Stimulated activated CD4-positive, alpha-beta T cell treated with anti-CD3 and anti-CD28 coated beads, Interleukin-1b, Interleukin-23, amount 100 ng/mL, for 4 hours (primary cell): ENCODE measurements at places on chromosomes 5 and 9.
A peak's percentile ranks its signal among the peaks of the same experiment; 100 is the strongest.

DNA sequence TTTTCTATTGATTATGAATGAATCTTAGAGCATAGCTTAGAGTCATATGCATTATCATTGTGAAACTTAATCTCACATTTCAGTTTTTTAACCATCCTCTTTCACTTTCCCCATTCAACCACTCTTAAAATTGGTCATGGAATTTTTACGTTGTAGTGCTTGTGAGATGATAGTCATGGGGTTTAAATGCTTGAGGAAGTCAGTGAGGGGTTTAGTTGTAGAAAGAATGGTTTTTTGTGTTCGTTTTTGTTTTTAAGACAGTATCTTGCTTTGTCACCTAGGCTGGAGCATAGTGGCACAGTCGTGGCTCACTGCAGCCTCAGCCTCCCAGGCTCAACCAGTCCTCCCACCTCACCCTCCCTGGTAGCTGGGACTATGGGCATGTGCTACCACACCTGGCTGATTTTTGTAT, 19.6 kb downstream of the UGCG start:
- DNase-seq, result no peak

- no peak for DNase-seq
Observed at GRCh38 chr5:153983885-153984284, 54.8 kb downstream of the FAM114A2 start.

GRCh38 chr5:53733853-53734252, 173.4 kb downstream of the NDUFS4 start:
- DNase-seq, result no peak

- DNase-seq, result peak; percentile 4
Observed at GRCh38 chr9:90642570-90643539, at the start of gene DIRAS2. Gene DIRAS2, minus strand, starts transcription at chr9:90642824. Its CDS starts 28,997 bp downstream, at chr9:90613827.

DNA sequence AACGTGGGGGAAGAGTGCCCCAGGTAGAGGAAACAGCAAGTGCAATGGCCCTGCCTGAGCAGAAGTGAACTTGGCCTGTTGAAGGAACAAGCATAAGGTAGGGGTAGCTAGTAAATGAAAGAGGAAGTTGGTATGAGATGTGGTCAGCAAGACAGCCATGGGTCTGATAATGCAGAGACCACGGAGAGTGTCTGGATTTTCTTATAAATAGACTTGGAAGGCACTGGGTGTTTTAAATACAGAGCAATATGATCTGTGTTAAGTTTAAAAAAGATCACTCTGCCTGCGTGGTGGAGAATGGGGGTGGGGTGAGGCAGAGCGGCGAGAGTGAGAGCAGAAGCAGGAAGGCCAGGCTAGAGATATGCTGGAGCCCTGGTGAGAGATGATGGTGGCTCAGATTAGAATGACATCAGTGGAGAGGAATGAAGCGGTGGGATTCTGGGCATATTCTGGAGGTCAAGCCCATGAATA, 4.2 kb downstream of the ADAM19 start:
- no peak for DNase-seq

DNA sequence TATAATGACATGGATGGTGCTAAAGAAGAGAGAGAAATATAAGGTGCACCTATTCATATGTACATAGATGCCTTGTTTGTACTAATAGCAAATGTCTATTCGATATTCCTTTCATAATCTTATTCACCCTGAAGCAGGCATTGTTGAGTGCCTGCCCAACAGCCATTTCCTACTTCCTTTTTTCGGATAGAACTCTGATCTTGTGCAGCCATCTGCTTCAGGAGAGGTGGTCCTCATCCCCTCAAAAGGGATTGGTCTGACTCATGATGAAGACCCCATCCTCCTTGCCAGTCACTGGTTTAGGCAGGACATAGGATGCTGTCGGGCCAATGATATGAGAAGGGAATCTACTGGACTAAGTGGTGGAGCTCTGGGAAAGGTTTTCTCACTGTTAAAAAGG, 8.4 kb upstream of the RANBP3L start:
- no peak for DNase-seq

- DNase-seq, result no peak
Observed at GRCh38 chr5:19047277-19047676, 940.7 kb downstream of the CDH18 start.

DNA sequence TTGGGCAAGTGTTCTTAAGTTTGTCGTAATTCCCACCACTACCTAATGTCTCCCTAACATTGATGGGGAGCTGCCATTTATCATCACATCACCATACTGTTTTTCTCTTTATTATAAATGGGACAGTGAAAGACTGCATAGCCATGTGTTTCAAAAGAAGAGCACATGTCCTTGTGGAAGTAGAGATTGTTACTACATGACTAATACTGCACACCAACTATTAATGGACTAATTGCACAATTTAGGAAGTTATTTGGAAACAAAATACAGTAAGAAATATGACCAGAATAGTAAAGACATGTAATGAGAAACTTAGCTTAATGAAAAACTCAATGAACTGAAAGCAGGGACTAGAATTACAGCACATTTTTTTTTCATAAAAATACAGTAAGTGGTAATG, 12.0 kb upstream of the ELOVL7 start:
- no peak for DNase-seq

DNA sequence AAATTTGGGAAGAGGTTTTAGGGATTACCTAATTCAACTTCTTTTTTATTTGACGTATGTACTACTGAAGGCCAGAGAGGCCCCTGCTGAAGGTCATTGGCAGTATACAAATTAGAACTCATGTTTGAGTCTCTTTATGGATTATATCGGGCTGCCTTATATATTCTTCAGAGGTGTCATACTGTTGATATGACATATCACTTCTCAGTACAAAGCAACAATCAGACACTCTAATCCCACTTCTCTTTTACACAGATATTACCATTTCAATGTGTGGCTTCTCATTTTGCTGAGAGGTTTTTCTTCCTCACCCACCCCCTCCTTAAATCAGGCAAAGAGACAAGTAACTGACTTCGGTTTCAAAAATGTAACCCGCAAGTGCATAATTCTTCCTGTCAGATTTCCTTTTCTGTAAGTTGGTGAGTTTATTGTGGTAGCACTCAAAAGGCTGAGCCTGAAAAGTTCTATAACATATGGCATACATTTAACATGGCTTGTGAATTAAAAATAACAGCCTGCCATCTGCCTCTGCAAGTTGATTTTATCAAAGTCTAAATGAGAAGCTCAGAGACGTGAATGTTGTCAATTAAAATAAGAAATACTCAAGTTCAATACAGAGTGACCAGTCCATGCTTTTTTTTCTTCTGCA, 163.6 kb upstream of the RORB start:
- no peak for DNase-seq

DNA sequence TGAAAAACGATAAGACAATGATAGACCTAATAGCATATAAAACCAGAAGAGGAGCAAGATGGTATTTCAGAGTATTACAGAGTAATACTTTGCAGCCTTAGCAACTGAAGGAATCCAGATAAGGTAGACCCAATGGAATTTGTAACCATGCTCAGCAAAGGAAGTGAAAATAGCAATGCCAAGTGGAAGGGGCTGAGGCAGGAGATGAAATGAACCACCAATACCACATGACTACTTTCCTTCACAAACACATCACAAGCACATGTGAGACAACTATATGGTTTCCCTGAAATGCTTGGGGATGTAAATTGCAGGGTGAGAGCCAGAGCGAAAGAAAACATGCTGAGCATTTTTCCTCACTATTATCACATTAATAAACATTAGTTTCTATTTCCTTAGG, 79.8 kb upstream of the MELK start:
- DNase-seq, result no peak

GRCh38 chr5:122967625-122968024, 68.9 kb downstream of the PPIC start:
- DNase-seq, result no peak

- DNase-seq, result no peak
Observed at GRCh38 chr5:4243479-4244264, 648.0 kb downstream of the IRX1 start.

- DNase-seq, result no peak
Observed at GRCh38 chr5:96302174-96302738, 130.8 kb downstream of the PCSK1 start.

DNA sequence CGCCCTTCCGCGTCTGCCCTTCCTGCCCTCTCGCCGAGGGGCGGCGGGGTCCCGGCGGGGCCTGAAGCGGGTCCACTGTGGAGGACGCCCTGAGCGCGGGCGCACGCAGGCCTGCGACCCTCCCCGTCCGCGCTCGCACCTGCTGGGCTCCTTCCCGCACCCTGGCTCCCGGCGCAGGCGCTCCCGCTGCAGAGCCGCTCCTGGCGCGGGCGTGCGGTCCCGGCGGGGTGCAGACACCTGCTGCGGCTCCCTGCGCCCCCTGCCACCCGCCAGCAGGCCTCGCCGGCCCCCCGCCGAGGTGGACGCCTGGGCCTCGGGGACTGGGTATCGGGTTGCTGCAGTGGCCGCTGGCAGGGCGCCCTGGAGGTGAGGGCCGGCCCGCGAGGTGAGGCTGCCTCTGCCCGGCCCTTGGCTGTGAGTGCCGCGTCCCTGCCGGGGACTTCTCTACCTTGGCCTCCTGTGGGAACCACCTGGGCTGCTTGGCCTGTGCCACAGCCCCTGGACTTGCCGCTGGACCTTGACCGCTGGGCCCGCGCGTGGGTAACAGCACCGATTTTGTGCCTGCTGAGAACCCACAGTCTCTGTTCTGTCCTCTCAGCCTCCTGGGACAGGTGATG, 627 bp downstream of the ARRDC1 start:
- DNase-seq, result no peak

DNA sequence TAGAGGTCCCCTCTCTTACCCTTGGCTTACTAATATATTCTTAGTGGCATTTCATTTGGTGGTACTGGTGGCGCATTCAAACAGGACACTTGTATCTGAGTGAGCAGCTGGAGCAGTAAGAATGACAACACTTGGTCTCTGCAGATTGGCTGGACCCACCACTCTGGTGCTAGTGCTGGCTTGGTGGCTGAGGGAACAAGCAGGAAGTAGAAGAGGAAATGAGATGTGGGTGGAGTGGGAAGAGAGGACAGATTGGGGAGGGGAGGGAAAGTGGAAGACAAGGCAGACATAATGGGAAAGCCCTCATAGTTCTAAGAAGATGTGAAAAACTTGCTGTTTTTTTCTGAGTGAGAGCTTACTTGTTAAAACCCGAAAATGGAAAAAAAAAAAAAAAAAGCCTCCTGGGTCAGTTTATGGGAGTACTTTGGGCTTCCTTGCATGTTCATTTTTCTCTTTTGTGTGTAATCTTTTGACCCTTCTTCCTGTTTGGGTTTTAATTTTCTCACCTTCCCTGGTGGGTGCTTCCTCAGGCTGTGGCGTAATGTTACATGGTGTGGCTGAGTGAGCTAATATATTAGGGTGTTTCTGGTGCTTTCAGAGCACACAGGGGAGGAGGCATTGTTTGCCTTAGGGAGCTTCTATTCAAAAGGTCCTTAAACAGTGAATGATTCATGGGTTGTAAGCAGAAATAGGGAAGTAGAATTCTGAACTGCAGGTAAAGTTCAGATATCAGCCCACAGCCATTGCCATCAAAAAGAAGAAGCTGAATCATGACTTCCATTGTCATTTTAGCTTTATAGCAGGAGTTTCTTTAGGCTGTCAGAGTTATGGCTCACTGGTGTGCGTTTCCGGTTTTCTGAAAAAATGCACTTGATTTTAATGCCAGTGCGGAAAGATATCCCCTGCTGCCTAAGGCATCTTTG, 52.3 kb downstream of the TLE4 start:
- DNase-seq, result peak; percentile 5

- no peak for DNase-seq
Observed at GRCh38 chr9:18331808-18332209, 142.1 kb upstream of the ADAMTSL1 start.

DNA sequence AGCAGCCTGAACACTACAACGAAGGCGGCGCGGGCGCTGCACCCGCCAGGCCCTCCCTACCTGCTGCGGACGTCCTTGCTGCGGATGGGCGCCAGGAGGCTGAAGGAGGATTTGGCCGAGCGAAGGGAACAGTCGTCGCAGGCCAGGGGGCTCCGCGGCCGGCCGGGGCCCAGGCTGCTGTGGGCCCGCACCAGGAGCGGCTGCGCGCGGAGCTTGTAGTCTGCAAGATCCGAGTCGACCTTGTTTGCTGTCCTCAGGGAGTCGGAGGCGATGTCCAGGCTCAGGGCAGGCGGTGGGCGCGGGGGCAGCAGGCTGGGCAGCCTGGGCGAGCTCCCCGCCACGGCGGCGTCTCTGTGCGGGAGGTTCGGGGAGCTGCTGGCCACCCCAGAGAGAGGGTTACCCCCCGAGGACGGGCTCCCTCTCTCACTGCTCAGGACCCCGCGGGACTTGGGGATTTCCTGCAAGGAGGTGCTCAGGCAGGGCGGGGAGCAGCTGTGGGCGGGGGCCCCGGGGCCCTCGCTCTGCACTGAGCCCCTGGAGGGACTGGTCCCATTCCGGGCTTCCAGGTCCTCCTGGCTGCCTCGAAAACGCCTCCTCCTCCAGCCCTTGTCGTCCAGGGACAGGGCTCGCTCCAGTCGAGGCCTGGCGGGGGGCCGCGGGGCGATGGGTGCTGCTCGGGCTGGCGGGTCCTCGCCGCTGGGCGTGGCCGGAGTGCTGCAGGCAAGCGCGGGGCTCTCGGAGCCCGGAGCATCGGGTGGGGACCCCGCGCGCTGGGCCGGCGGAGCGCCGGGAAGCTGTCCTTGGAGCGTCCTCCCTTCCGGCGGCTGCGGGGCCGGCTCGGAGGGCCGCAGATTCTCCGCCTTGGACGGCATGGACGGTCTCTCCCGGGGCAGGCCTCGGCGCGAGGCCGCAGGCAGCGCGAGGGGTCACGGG, 831 bp downstream of the INPP5E start:
- DNase-seq, result peak; percentile 33

GRCh38 chr5:44900273-44900954, 91.7 kb downstream of the MRPS30 start:
- no peak for DNase-seq

- no peak for DNase-seq
Observed at GRCh38 chr5:112971276-112971675, 5.3 kb upstream of the DCP2 start.

DNA sequence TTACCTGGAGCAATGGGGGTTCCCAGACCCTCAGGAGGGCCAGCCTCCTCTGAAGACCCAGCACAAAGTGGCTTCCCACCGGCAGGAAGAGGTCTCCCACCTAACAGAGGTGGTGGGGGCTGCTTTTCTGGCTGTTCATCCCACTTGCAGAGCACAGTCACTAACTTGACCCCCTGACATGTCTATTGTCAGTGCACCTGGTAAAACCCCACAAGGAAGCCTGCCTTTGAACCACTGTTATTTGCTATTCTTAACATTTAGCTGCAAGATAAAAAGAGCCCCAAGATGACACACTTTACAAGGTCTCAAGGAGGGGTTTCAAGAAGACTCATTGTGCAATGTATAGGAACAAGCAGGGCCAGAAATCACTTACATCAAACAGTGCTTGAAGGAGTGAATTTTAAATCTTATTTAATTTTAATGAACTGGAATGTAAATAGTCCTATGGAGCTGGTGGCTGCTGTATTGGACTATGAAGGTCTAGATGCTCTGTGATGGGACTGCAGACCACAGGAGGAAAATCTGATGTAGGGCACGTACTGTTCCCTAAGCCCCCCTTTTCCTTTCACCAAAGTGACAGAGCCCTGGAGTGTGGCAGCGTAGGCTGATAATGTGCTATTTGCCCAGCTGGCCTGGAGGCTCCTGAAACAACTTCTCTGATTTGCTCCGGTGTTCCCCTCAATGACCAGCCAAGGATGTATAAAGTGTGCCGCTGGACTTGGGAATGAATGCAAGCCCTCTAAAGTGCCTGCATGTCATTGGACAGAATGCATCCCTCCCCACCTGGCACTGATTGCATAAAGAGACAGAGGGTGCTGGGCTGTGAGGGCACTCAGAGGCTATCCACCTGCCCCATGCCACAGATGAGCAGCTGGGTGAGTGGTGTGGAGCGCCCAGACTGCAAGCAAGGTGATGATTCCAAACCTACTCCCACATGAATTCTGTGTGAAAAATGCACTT, 80.2 kb downstream of the PTPN3 start:
- DNase-seq, result no peak

GRCh38 chr9:21031091-21031807, at the start of gene HACD4:
Gene HACD4, minus strand, starts transcription at chr9:21031640. Its CDS starts 50 bp downstream, at chr9:21031590.
- DNase-seq, result peak; percentile 45

- DNase-seq, result no peak
Observed at GRCh38 chr9:5428794-5429528, 8.8 kb downstream of the PLGRKT start.
